NCI-H748 treated with DMSO at 0.1 percent for 48 hours (cell line): ENCODE measurements at places on chromosomes 7 and 10.
A peak's percentile ranks its signal among the peaks of the same experiment; 100 is the strongest.

GRCh38 chr7:103338864-103339263 is 5.7 kb downstream of the DNAJC2 start:
- no peak for DNase-seq

GRCh38 chr7:21355406-21355874 is 72.4 kb upstream of the SP4 start:
- no peak for DNase-seq

DNA sequence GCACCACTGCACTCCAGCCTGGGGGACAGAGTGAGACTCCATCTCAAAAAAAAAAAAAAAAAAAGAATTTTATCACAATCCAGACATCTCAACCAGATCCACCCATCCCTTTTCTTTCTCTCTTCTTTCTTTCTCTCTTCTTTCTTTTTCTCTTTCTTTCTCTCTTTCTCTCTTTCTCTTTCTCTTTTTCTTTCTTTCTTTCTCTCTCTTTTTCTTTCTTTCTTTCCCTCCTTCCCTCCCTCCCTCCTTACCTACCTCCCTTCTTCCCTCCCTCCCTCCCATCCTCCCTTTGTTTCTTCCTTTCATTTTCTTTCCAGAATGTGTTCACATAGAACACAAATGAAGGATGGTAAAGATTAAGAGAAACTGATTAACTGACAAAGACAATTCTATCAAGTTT is 18.1 kb upstream of the HOXA13 start:
- no peak for DNase-seq

- no peak for DNase-seq
Measured at GRCh38 chr7:122984021-122984420, 11.5 kb downstream of the TAS2R16 start.

GRCh38 chr7:99001482-99002147 is 123.3 kb downstream of the TRRAP start:
- DNase-seq, result no peak

DNA sequence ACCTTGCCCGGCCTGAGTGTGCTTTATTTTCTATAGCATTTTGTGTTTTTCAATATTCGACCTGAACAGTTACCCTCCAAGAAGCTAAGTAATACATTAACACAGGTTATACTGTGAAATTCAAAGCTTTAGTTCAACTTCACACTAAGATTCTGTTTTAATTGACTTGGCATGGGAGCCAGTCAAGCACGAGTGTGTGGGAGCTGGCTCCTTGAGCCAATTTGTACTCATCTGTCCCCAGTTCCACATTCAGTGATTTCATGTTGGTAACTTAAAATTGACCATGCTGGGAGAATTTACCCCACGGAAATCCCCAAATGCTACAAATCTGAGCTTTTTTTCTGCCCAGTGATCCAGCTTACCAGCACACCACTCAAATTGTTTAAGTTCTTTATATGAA is 20.3 kb downstream of the TSPAN12 start:
- no peak for DNase-seq

DNA sequence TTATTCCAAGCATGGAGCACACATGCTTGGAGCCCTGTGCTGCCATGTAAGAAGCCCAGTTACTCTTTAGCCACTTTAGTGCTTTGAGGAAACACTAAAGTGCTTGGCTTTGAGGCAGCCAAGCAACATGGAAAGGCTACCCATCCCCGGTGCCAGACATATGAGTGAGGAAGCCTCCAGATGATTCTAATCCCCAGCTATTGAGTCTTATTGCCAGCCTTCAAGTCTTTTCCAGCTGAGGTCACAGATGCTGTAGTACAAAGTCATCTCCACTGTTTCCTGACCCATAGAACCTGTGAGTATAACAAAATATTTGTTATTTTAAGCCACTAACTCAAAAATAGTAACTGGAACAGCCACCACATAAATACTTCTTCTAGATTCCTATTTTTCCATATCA is 91.4 kb upstream of the CYP26C1 start:
- no peak for DNase-seq

- DNase-seq, result no peak
Measured at GRCh38 chr7:1060315-1061072, 16.1 kb downstream of the GPR146 start.

GRCh38 chr7:41873741-41874140 is 170.9 kb upstream of the INHBA start:
- no peak for DNase-seq

- DNase-seq, result no peak
Measured at GRCh38 chr10:112996462-112996861, 46.4 kb downstream of the TCF7L2 start.

- DNase-seq, result peak; percentile 55
Measured at GRCh38 chr7:118918556-118918955, 694.1 kb downstream of the ANKRD7 start.

GRCh38 chr10:61409157-61409556 is 44.0 kb downstream of the TMEM26 start:
- no peak for DNase-seq

- no peak for DNase-seq
Measured at GRCh38 chr7:119572132-119572531, 700.8 kb upstream of the KCND2 start.

DNA sequence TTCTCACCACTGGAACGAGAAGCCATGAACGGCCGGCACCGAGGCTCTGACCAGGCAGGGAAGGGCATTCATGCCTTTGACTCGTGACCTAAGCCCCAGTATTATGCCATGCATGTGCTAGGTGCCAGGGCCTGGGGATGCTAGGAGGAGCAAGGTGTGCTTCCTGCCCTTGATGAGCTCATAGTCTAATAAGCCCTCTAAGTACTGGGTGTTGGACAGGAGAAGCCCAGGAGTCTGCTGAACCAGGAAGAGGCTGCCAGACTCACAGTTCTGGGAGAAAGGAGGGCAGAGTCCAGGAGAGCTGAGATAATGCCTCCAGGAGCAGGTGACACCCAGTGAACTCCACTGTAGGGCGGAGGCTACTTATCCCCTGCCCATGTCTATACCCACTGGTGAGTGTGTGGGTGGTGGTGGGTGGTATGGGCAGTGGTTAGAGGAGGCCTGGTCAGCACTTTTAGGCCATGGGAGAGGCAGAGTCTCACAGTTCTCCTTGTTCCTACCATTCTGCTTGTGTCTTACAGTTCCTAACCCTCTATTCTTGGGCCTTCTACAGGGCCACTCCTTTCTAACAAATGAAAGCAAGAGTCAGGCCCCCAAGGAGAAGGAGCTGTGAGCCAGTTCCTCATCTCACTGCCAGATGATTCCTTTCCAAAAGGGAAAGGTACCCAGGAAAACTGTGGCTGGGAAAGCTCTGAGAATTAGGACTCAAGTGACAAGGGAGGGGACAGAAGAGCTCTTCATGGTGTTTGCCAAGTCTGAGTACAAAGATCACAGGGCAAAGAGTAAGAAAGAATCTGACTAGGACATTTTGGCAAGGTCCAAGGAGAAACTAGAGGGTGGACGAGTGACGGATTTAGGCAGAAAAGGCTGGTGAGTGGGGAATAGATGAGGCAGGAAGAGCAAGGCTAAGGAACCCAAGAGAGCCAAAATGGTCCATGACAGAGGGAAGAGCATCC is 3.6 kb upstream of the MXI1 start:
- DNase-seq, result no peak

DNA sequence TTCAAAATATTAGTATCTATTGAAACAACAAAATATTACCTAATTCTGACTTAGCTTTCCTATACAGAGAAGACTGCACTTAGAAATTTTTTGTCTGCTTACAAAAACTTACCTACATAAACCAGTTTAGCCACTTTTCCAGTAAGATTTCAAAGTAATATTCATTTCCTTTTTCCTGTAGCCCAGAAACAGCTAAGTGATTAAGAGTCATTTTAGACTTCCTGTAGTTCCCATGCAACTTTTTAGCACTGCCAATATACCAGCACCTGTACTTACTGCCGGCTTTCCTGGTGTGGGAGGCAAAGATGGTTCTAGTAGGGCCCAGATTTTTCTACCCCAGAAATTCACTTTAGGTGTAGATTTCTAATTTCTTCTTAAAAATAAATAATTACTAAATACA is 21.8 kb downstream of the NT5C2 start:
- no peak for DNase-seq

DNA sequence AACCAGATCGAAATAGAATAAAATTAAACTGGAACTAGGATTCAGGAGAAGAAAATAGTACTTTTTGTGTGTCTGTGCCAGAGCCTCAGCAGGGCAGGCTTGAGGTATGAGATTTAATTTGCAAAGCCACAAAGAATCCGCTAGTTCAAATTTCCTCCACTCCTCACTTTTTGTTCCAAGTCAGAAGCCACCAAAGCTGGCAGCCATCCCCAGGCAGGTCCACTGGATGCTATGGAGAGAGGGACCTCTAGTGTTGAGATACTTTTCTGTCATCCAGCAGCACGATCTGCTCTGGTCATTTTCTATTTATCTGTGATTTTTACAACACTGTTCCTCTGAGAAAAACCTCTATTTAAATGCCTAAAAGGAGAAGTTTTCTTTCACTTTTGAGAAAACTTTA is 147.9 kb upstream of the FRMD4A start:
- DNase-seq, result peak; percentile 33

DNA sequence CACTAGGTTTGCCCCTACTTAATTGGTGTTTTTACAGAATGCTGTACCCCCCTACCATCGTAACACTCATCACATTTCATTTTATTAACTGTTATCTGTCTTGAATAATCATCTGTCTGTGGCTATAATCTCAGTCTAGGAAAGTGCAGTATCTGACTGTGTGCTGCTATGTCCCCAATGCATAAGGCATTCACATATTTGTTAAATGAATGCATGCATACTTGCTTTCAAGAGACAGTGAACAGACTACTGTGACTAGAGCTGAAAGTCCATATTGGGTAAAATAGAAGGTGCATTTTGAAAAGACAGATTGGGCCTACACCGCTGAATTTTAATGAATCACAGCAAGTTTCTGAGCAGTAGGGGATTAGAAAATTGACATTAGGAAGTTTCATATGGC is 112.3 kb downstream of the ARHGAP12 start:
- DNase-seq, result no peak

DNA sequence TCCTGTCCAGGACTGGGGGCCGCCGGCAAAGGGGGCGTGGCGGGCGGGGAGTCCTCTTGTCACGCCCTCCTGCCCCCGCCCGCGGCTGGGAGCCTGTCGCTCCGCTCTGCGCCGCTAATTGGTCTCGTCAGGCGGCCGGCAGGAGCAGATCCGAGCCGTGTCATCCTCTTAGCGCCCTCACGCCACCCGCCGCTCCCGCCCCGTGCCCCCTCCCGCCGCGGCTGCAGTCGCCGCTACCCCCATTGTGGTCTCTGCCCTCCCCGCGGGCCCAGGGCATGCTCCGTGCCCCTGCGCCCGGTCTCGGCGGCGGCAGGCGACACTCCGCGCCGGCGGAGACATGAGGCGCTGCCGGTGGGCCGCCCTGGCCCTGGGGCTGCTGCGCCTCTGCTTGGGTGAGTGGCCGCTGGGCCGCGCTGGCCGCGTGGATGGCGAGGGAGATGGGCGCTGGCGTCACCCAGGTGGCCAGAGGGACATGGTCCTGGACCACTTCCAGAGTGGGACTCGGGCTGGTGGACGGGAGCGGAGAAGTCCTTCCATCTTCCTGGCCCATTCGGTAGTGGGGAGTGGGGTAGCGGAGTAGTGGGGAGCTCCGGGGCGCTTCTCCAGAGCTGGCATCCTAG is at the start of gene CDHR1:
TSS of gene CDHR1 (plus strand) at position 114 of the 620 bp plus-strand sequence. CDS start at position 338, 224 bp downstream.
- peak; percentile 14 for DNase-seq

DNA sequence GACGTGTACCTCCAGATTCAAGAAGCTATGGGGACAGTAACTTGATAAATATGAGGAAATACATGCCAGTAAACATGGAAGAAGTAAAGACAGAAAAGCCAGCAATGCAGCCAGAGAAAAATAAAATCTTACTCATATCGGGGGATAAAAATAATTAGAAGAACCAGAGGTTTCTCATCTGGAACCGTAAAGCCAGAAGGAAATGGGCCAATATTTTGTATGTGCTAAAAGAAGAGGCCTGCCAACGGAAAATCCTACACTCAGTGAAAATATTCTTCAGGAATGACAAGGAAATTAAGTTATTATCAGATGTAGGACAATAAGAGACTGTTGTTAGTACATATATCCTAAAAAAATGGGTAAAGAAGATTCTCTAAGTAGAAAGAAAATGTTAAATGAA is 401.2 kb downstream of the CDC14C start:
- no peak for DNase-seq

DNA sequence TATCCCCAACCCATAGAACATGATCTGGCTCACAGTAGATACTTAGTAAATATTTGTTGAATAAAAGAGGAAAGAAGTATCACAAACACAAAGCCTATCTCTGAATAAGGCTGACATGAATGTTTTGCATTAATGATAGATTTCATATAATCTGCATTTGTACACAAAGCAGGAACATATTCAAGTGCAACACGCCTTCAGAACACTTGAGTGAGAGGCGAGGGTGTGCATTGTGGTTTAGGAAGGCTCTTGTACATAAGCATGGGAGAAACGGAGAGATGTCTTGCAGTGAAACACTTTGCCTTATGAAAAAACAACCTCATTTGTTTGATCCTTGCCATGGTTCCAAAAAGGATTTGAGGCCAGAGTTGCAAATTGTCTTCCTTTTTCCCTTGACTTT is 14.1 kb upstream of the SFMBT2 start:
- no peak for DNase-seq

- DNase-seq, result no peak
Measured at GRCh38 chr10:123831259-123831658, 60.3 kb downstream of the CPXM2 start.

GRCh38 chr10:101834341-101834740 is 9.3 kb downstream of the KCNIP2 start:
- no peak for DNase-seq

DNA sequence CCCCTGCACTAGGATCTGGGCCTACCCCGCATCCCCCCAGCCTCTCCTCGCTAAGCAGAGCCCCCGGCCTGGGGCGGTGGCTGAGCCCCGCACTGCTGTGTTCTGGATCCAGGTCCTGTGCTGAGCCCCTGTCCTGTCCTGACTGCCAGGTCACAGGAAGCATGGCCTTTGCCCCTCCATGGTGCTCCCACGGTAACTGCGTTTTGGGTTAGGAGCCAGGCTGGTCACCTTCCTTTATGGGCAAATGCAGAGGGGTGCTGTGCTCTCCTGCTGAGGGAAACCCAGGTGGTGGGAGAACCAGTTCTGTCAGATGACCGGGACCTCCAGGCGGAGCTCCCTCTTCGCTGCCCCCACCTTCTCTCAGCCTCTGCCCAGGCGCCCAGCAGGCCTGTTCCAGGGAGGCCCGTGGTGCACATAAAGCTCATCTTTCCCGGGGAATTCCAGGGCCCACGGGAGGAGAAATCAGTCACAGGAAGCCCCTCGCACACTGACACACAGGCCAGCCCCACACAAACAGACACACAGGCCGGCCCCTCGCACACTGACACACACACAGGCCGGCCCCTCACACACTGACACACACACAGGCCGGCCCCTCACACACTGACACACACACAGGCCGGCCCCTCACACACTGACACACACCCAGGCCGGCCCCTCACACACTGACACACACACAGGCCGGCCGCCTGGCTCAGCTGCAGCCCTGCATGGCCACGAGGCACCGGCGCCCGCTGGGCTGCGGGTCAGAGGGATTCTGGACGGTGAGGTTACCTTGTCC is 75.6 kb downstream of the CFAP46 start:
- DNase-seq, result no peak

GRCh38 chr10:119537953-119538630 is 4.4 kb downstream of the RGS10 start:
- DNase-seq, result no peak

GRCh38 chr10:107727767-107728317 is 563.3 kb upstream of the SORCS1 start:
- DNase-seq, result peak; percentile 1

GRCh38 chr10:4819707-4820106 is 6.3 kb upstream of the AKR1E2 start:
- DNase-seq, result no peak

- no peak for DNase-seq
Measured at GRCh38 chr7:157397036-157397720, 60.4 kb downstream of the DNAJB6 start.
